Central memory CD4-positive, alpha-beta T cell (primary cell): ENCODE measurements at places on chromosomes 12 and 14.

- no peak for DNase-seq
Measured at GRCh38 chr12:25734529-25735180, 181.6 kb upstream of the LMNTD1 start.

GRCh38 chr12:82596483-82596882, 90.2 kb upstream of the TMTC2 start:
- no peak for DNase-seq

- DNase-seq, result no peak
Measured at GRCh38 chr12:122886161-122886560, 9.8 kb downstream of the VPS37B start.

- DNase-seq, result no peak
Measured at GRCh38 chr12:41527062-41527461, 338.9 kb downstream of the PDZRN4 start.

- no peak for DNase-seq
Measured at GRCh38 chr14:97283841-97284240, 486.7 kb downstream of the VRK1 start.

DNA sequence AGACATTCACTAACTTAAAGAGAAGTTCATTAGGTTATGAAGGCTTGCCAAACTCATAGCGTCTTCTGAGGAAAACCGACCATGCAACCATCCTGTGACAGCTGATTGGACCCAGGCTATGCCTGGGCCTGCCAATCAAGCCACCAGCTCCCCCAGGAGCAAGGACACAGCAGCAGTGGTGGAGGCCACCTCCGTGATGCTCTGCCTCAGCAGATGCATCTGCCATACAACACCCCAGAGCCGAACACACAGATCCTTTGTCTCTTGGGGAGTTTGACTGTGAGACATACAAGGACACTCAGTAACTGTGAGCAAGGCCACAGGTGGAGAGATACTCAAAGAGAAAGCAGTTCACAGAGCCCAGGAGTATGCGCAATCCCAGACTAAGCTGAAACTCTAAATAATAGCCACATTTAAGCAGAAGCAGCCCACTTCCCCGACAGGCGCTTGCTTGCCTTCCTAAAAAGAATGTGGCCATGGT, 10.0 kb upstream of the CNIH1 start:
- DNase-seq, result no peak

DNA sequence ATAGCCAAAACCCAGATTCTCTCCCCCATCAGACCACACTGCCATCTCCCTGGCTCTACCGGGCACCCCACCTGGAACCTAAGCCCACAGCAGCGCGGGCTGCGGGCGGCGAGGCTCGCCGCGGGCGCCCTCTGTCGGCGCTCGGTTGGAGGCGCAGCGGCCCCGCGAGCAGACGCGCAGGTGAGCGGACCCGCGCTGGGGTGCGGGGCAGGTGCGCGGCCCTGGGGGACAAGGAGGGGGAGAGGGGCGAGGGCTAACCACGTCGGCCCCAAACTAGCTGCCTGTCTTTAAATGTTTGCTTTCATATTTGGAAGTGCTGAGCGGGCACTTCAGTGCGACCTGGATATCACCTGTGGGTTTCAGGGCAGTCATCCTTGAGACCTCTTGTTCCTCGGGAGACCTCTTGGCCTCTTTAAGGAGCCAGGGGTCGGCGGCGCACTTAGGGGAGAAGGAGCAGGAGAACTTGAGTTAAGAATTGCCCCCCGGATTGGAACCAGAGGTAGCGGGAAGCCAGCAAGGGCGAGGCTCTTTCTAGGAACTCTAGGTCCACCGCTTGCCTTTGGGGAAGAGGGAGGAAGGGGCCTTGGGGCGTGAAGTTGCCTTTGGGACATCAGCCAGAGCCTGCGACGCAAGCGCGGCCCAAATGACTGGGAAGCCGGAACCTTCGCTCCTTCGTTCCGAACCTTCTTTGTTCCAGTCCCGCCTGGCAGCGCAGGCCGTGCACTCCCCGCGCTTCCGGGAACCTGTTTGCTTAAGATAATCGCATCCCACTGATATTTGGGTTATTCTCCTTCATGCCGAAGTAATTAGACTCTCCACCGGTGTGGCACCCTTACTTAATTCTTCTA, 78.7 kb downstream of the NEDD1 start:
- DNase-seq, result peak; percentile 21

DNA sequence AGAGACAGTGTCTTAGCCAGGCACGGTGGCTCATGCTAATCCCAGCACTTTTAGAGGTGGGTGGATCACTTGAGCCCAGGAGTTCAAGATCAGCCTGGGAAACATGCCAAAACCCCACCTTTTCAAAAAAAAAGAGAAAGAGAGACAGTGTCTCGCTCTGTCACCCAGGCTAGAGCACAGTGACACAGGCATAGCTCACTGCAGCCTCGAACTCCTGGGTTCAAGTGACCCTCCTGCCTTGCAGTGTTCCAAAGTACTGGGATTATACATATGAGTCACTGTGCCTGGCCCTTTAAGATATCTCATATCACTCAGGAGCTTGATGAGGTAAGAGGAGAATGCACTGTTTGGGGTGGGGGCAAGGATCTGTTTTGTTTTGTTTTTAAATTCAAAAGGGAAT, 48.1 kb upstream of the LTBP2 start:
- no peak for DNase-seq

- no peak for DNase-seq
Measured at GRCh38 chr12:70157099-70157498, 86.1 kb upstream of the CNOT2 start.

DNA sequence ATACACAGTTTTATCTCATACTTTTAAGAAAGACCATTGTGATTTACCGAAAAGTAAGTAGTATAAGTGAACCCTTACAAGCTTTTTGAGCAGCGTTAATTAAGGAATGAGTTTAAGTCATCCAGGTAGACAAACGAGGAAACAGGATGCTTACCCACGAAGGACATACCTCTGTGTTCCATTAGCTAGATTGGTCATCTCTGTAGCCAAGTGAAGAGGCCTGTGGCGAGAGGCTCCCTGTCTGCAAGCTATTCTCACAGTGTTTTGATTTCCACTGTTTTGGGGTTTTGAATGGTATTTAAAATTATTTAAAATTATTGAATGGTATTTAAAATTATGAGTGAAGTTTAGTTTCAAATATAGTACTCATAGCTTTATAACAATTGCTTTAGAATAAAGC, 342.1 kb upstream of the RGS6 start:
- DNase-seq, result no peak

DNA sequence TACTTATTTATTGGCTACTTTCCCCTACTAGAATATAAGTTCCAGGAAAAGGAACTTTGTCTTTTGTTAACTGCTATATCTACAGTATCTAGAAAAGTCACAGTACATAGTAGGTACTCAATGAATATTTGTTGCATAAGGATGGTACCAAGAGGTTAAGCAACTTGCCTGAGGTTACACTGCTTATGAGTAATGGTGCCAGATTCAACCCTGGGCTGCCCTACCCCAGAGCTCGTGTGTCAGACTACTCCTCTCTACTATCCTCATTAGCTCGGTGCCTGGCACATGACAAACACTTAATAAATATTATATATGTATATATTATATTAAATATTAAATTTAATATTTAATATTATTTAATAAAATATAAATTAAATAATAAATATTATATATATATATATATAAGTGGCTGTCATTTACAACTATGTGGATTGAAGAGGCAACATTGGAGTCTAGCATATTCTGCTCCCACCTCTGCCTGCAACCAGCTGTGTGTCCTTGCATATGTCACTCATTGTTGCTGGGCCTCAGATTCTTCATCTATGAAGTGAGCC, 25.4 kb downstream of the UTP20 start:
- no peak for DNase-seq

DNA sequence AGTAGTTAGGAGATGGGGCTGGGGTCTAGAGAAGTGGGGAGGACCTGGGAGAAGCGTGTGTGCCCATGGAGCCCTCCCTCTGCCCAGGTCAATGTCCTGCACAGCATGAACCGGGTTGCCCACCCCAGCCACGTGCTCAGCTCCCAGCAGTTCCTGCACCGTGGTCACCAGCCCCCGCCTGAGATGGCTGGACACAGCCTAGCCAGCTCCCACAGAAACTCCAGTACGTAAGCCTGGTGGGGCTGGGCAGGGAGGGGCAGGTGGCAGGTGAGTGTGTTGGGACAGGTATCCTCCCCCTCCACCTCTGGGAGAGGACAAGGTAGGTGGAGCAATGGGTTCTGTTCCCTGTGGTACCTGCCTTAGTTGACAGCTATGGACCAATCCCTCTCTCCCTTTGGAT, 20.7 kb downstream of the CLSTN3 start:
- no peak for DNase-seq

DNA sequence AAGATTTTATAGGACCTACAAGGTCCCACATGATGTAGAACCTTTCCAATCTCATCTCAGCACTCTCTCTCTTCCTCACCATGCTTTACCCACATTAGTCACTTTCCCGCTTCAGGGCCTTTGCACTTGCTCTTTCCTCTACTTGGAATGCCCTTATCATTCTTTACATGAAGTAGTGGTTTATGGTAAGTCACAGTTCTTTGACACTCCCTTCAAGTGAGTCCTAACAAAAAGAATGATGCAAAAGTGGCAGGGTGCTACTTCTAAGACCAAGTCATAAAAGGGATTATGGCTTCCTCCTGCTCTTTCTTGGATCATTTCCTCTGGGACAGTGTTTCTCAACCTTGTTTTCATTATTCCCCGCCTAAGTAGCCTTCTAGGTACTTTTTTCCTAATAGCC, 13.1 kb downstream of the TMBIM4 start:
- no peak for DNase-seq

- DNase-seq, result no peak
Measured at GRCh38 chr14:68178282-68178681, 358.7 kb downstream of the RAD51B start.

GRCh38 chr14:44030831-44031383, 476.2 kb downstream of the FSCB start:
- no peak for DNase-seq

- no peak for DNase-seq
Measured at GRCh38 chr14:71693381-71693780, 238.8 kb upstream of the RGS6 start.

DNA sequence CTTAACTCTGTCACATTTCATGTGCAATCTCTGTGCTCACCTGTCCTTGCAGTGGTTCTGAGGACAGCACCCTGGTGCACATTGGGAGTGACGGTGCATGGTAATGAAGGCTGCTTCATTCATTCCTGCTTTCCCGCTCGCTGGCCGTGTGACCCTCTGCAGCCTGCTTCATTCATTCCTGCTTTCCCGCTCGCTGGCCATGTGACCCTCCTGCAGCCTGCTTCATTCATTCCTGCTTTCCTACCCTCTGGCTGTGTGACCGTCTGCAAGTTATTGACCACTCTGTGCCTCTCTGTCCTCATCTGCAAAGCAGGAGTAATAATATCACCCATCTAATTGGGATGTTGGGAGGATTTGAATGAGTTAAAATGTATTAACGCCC, 189.1 kb upstream of the TMEM132C start:
- no peak for DNase-seq

- no peak for DNase-seq
Measured at GRCh38 chr14:100421756-100422470, 98.8 kb downstream of the SLC25A47 start.

DNA sequence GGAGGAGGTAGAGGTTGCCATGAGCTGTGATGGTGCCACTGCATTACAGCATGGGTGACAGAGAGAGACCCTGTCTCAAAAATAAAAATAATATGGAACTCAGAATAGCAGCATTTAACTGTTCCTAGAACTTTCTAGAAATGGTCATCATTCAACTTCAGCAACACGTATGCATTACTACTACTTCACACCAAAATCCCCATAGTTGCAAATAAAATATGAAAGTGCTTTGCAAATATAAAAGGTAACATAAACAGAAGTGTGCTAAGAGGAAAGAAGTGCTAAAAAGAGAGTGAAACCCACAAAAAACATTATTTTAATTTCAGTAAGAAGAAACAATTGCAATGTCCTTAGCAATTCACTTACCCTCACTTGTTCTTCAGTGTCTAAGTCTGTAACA, 169.7 kb upstream of the NUDT4 start:
- no peak for DNase-seq

GRCh38 chr14:49986343-49987014, 93.6 kb downstream of the ARF6 start:
- no peak for DNase-seq

GRCh38 chr14:90303473-90303872, 28.3 kb downstream of the NRDE2 start:
- DNase-seq, result no peak

DNA sequence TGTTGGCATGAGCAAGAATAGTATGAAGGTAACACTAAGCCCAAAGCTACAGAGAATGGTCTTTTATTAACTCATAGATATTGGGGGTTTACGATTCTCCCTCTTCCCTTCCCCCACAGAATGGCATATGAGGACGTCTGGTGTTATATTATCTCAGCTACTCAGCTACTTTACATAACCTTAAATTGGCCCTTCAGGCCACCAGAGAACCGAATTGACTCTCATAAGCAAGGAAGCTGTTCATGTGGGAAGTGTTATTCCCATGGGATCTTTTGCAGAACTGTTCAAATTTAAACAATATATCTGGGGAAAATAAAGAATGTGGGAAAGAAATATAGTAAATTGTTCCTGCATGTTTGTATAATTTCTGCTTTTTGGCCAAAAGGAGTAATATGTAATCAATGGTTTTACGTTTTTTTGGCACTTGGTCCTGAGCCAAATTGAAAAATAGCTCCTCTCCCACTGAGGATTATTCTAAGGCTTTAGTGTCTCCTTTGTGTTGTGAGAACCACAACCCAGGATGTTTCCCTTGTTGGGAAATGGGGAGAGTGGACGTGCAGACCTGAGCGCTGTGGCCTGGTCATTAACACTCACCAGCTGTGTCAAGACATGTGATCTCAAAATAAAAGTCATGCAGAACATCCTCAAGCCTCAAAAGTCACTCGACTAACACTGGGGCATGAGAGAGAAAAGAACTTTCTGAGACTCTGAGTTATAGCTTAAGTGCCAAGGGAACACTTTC, 31.8 kb upstream of the CMAS start:
- DNase-seq, result no peak

DNA sequence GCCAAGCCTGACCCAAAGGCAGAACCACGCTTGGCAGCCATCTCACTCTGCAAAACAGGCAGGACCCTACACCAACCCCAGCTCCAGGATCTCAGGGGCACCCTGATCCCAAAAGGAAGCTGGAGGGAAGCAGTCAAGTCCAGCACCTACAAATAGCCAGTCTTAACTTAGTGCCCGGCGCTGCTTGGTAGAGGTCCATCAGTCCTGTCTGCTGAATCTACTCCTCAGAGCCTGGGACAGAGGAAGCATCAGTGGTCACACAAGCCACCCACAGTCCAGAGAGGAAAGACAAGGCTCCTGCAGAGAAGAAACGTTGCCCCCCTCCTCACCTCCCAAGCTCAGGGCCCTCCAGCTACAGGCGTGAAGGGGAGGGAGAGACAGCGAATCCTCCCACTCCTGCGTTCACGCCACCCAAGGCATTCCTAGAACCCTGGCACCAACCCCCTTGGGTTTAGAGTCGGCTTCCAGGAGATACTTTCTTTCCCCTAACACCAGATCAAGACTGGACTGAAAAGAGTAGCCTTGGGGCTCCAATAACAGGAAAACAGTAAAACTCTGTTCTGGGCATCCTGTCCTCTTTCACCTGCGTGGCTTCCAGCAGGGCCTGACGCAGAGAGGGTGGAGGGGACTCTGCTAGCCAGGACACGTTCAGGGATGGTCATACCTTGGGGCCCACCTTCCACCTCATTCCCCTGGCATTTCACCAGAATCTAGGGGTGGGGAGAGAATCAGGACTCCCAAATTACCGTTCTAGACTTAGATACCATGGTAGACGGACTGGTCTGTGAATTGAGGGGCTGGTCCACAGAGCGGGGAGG, 1.2 kb downstream of the PXN start:
- DNase-seq, result no peak

- DNase-seq, result no peak
Measured at GRCh38 chr14:72907886-72908285, 14.0 kb upstream of the DPF3 start.
